Cardiac muscle cell (in vitro differentiated cells and primary cell): ENCODE measurements at places on chromosomes 3 and 15.

- H3K36me3 ChIP-seq: no peaks in the 10 kb centered on the region
- no peaks in the 10 kb centered on the region for H3K27me3 ChIP-seq
- H3K4me3 ChIP-seq: no peak overlapping the region
- DNase-seq: no peak
- no peaks in the 10 kb centered on the region for H3K4me1 ChIP-seq
- no peak overlapping the region for H3K27ac ChIP-seq
Measured at GRCh38 chr3:51336261-51336660, 48.8 kb upstream of the MANF start.

- no peak overlapping the region for H3K4me3 ChIP-seq
- no peaks in the 10 kb centered on the region for H3K27me3 ChIP-seq
Measured at GRCh38 chr15:84736375-84736774, 12.0 kb upstream of the ZNF592 start.

- DNase-seq: no peak
- no peak overlapping the region for H3K4me3 ChIP-seq
- H3K27me3 ChIP-seq: no peaks in the 10 kb centered on the region
- no peaks in the 10 kb centered on the region for H3K36me3 ChIP-seq
Measured at GRCh38 chr3:129586746-129587430, 19.6 kb downstream of the PLXND1 start.

DNA sequence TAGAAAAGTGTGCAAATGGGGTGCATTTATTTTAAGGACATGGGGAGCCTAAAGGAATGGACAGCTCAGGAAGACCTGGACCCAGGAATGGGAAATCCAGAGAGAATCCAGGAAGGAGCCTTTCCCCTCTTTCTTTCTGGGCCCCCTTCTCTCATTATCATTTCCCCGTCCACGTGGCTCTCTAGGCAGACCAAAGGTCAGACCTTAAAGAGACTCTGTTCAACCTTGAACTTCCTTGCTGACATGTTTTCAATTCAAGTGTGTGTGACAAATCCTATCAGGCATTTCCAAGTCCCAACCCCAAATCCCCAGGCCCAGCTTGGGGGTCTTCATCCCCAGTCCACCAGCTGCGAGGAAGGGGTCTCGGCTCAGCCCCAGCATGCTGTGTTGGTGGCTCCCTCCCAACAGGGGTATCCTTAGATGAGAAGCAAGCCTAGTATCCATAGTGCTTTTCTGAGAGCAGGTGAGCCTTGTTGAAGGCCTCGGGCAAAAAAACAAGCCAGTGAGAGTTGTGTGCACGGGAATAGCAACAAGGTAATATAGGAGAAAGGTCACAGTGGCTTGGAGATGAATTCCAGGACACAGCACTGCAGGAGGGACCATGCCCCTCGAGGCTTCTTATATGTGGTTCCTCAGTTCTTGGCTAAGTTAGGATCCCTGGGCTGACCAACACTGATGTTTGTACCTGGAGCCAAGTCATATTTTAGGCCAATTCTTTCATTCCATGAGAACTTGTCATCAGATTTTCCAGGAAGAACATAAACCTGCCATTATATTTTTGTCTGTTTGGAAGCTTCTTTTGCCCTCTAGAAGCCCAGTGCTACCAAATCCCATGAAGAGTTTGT lies 130.0 kb downstream of the ASB7 start:
- H3K27ac ChIP-seq: no peak overlapping the region
- DNase-seq: no peak
- no peaks in the 10 kb centered on the region for H3K27me3 ChIP-seq
- no peak overlapping the region for H3K4me3 ChIP-seq

- DNase-seq: peak; percentile 38
- H3K4me1 ChIP-seq: no peaks in the 10 kb centered on the region
- H3K36me3 ChIP-seq: no peaks in the 10 kb centered on the region
- no peak overlapping the region for H3K27ac ChIP-seq
- no peak overlapping the region for H3K4me3 ChIP-seq
Measured at GRCh38 chr3:142981108-142981507, 17.6 kb upstream of the PAQR9 start.

GRCh38 chr15:69468241-69469121 lies 15.9 kb downstream of the RPLP1 start:
- peak; percentile 44 for DNase-seq
- H3K4me3 ChIP-seq: no peak overlapping the region
- H3K27ac ChIP-seq: no peak overlapping the region
- H3K4me1 ChIP-seq: peaks cover 4% of the 10 kb centered on the region
- H3K36me3 ChIP-seq: no peaks in the 10 kb centered on the region

- peak; percentile 31 for DNase-seq
- peaks cover 28% of the 10 kb centered on the region for H3K4me1 ChIP-seq
- H3K27me3 ChIP-seq: no peaks in the 10 kb centered on the region
- H3K27ac ChIP-seq: peak overlapping the region; percentile 69
- H3K36me3 ChIP-seq: peaks cover 14% of the 10 kb centered on the region
- no peak overlapping the region for H3K4me3 ChIP-seq
Measured at GRCh38 chr15:57609805-57610529, 18.3 kb downstream of the MYZAP start.

GRCh38 chr15:91311986-91312385 lies 211.9 kb downstream of the SV2B start:
- H3K27me3 ChIP-seq: no peaks in the 10 kb centered on the region
- no peak overlapping the region for H3K27ac ChIP-seq
- H3K4me3 ChIP-seq: no peak overlapping the region
- no peaks in the 10 kb centered on the region for H3K4me1 ChIP-seq
- no peak for DNase-seq

DNA sequence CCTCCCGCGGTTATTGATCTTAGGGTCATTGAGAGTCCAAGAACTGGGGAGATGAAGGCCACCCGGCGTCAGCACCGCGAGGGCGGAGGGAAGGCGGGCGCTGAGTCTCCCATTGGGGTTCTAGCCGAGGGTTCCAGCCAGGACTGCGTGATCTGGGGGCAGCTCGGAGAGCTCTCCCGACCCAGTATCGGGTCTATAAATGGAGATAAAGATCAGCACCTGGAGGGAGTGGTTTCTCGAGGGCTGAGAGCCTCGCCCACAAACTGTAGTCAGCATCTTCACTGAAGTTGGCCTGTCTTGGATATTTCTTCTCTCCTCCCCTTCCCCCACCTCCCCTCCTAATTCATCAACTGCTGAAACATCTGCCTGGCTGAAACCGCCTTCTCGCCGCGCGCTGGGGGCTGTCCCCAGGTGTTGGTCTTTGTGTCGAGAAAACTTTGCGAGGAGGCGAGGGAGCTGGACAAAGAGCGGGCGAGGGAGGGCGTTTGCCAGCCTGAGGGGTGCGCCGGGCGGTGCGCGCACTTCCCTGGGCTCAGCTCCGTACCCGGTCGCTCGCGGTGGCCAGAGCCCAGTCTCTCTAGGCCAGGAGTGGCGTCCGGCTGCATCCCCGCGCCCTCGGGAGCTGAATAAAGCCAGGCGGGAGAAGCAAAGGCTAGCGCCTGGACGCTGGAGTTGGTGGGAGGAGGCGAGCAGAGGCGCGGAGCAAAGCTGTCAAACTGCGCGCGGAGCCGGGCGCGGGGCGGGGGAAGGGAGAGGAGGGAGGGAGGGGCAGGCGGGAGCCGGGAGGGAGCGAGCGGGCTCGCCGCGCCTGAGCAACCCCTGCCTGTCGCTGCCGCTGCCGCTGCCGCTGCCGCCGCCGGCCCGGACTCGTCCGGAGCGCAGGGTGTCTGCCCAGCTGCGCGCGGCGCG lies at the start of gene ST8SIA2:
TSS of gene ST8SIA2 (plus strand) at position 811 of the 909 bp plus-strand sequence. CDS start 184 bp downstream, outside the sequence.
- H3K4me3 ChIP-seq: peak within 1 kb of the TSS; percentile 72
- peaks cover 5% of the 10 kb centered on the region for H3K4me1 ChIP-seq
- peak; percentile 26 for DNase-seq
- no peak within 1 kb of the TSS for H3K27ac ChIP-seq
- H3K27me3 ChIP-seq: peaks cover 28% of the 10 kb centered on the region
